Fibroblast of lung (primary cell): ENCODE measurements at places on chromosomes 11 and 22.
A peak's percentile ranks its signal among the peaks of the same experiment; 100 is the strongest.

- DNase-seq = no peak
Measured at GRCh38 chr11:110065189-110065588, 28.0 kb upstream of the ZC3H12C start.

- DNase-seq = no peak
Measured at GRCh38 chr11:25615069-25615468, 716.9 kb upstream of the ANO3 start.

DNA sequence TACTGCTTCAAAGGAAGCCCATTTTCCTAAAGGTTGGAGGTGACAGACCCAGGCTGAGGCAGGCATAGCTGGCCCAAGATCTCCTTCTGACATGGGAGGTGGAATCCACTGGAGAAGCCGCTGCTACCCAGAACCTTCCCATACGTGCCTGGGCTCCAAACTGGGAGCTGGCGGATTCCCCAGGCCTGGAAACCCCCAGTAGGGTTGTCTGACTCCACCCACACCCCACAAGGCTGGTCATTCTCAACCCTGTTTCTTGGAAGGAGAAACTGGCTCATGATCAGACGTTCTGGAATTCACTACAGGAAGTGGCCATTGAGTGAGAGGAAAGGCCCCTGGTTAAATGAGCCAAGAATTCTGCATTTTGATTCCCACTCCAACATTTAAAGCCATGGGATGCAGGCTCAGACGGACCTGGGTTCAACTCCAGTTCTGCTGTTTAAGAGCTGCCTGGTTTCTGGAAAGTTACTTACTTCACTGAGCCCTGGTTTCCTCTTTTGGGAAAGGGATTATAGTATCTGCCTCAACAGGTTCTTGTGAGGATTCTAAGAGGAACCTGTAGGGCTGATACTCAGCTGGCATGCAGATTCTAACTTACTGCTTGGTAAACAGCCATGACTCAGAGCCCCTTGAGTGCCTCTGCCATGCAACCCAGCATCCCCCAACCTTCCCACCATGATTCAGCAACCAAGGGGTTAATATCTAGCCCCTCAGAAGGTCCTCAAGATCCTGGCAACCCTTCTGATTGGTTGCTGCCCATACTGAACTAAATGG is 19.4 kb upstream of the TSKU start:
- DNase-seq = peak; percentile 67

DNA sequence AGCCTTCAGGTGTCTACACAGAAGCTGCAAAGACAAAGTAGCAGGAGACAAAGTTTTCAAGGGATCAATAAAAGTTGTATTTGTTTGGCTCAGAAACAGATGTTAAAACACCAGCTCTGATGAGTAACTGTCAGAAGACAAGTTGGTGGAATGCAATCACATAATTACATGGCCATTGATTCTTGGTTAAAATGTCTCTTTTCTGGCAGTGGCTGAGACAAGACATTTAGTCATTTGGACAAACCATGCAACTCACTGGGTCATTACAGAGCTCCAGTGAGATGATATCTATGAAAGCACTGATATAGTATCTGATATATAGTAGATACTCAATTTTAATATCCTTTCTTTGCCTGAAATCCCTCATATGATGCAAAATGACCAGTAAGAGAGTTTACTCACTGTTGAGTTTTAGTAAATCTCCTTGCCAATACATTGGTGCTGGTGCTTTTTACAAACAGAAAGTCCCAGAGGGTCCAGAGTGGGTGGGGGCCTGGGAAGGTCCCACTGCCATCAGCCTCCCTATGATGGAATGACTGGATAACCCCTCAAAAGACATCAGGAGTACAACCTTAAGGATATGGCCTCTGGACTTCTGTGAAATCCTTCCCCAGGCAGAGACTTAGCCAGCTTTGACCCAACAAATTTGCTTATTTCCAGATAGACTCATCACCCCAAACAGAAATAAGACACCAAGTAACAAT is 95.0 kb downstream of the SLC1A2 start:
- DNase-seq = no peak

GRCh38 chr11:2273771-2274170 is 3.4 kb upstream of the ASCL2 start:
- no peak for DNase-seq
